ENCODE measurements at places on chromosomes 7 and 10. TPM values are rescaled to one million over a fixed set of nuclear protein-coding genes. Genes with fewer than 3 reads are reported as not detected.

The BLNK gene
- 59.8 TPM for total RNA-seq

The HTR5A gene
- total RNA-seq, result not detected

The C7orf33 gene
- not detected for total RNA-seq

The CABCOCO1 gene
- total RNA-seq, result not detected

The ACSL5 gene
- total RNA-seq, result 13.9 TPM

The FAM241B gene
- total RNA-seq, result 8.8 TPM

The NPC1L1 gene
- 11.0 TPM for total RNA-seq

The POT1 gene
- 12.6 TPM for total RNA-seq

The COL17A1 gene
- total RNA-seq, result 94.1 TPM

The FXYD4 gene
- total RNA-seq, result 3.1 TPM

The CHCHD3 gene
- 59.2 TPM for total RNA-seq

GRCh38 chr7:128948312-128948973 lies 10.7 kb downstream of the IRF5 start:
- no peak for DNase-seq
- no peak overlapping the region for H3K4me3 ChIP-seq
- peaks cover 8% of the 10 kb centered on the region for H3K36me3 ChIP-seq
- peaks cover 4% of the 10 kb centered on the region for H3K27me3 ChIP-seq

GRCh38 chr7:100401811-100402210 lies 26.7 kb downstream of the ZCWPW1 start:
- peaks cover 26% of the 10 kb centered on the region for H3K27me3 ChIP-seq
- H3K4me3 ChIP-seq, result no peak overlapping the region
- no peak for DNase-seq
- peaks cover 7% of the 10 kb centered on the region for H3K4me1 ChIP-seq
- H3K27ac ChIP-seq, result no peak overlapping the region
- no peaks in the 10 kb centered on the region for H3K36me3 ChIP-seq

- DNase-seq, result no peak
- H3K36me3 ChIP-seq, result no peaks in the 10 kb centered on the region
- H3K4me1 ChIP-seq, result peaks cover 18% of the 10 kb centered on the region
- H3K4me3 ChIP-seq, result no peak overlapping the region
- H3K27me3 ChIP-seq, result peaks cover 24% of the 10 kb centered on the region
Observed at GRCh38 chr10:23918090-23918723, 290.7 kb upstream of the KIAA1217 start.

GRCh38 chr7:51376420-51377092 lies 59.9 kb upstream of the COBL start:
- peak overlapping the region; percentile 58 for H3K4me3 ChIP-seq
- DNase-seq, result no peak
- H3K27me3 ChIP-seq, result no peaks in the 10 kb centered on the region
- H3K4me1 ChIP-seq, result peaks cover 7% of the 10 kb centered on the region
- peak overlapping the region; percentile 93 for H3K27ac ChIP-seq

DNA sequence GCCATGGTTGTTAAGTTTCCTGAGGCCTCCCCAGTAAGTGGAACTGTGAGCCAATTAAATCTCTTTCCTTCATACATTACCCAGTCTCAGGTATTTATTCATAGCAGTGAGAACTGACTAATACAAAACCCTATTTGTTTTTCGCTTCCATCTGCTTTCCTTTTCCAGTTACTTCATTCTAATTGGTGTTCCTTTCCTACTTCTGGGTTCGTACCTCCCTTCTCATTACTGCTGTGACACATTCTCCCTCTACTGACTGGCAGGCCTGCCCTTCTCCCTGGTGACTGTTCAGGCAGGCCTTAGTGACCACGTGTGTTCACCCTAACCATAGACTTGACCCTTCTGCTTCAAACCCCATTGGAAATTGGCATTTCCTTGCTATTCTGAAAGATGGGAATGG lies 37.7 kb downstream of the MTURN start:
- no peaks in the 10 kb centered on the region for H3K36me3 ChIP-seq
- peaks cover 24% of the 10 kb centered on the region for H3K4me1 ChIP-seq
- no peak for DNase-seq

GRCh38 chr7:55965805-55966421 lies 1.5 kb downstream of the NIPSNAP2 start:
- DNase-seq, result no peak
- H3K27me3 ChIP-seq, result peaks cover 2% of the 10 kb centered on the region
- H3K27ac ChIP-seq, result peak overlapping the region; percentile 21
- peaks cover 22% of the 10 kb centered on the region for H3K4me1 ChIP-seq
- H3K4me3 ChIP-seq, result peak overlapping the region; percentile 93

- no peaks in the 10 kb centered on the region for H3K36me3 ChIP-seq
- no peak overlapping the region for H3K4me3 ChIP-seq
- H3K4me1 ChIP-seq, result peaks cover 5% of the 10 kb centered on the region
- no peaks in the 10 kb centered on the region for H3K27me3 ChIP-seq
- DNase-seq, result no peak
Observed at GRCh38 chr7:81408728-81409127, 361.1 kb downstream of the HGF start.

DNA sequence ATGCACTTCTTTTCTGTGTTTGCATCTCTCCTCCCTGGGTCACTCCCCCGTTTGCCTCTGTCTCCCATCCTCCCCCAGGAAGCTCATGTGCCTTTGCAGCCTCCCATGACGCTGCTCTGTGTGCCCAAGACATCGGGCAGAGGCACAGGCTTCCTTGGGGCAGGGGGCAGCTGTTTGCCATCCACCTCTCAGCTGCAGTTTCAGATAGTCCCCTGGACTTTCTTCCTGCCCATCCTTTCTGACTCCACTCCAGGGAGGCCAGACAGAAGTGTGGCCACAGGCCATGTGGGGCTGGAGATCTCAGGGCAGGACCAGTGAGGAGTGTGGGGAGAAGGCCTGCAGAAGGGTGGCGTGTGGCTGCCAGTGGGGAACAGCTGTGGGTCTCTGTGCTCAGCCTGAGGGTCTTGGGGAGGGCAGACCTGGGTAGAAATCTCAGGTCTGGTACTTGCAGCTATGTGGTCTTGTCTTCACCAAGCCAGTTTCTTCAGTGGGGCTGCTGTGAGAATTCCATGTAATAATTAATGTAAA lies 10.6 kb upstream of the SAMD8 start:
- no peak for DNase-seq
- no peaks in the 10 kb centered on the region for H3K27me3 ChIP-seq
- peaks cover 14% of the 10 kb centered on the region for H3K4me1 ChIP-seq
- H3K4me3 ChIP-seq, result peak overlapping the region; percentile 36
- H3K27ac ChIP-seq, result peak overlapping the region; percentile 62

DNA sequence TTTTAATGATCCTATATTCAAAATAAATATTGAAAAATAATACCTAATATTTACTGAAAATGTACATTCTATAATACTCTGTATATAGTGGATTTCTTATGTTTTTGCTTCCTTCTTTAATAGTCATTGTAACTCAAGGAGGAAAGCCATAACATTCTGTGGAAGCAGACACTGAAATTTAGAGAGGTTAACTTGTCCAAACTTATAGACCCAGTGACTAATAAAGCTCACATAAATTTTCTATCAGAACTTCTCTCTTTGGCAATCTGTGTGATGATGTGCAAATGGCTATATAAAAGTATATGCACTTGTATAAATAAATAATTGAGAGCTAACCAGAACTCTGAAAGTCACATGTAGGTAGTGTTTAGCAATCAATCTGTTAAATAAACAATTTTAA lies 26.1 kb downstream of the GNAT3 start:
- no peaks in the 10 kb centered on the region for H3K36me3 ChIP-seq
- H3K4me3 ChIP-seq, result no peak overlapping the region
- peaks cover 5% of the 10 kb centered on the region for H3K4me1 ChIP-seq
- no peaks in the 10 kb centered on the region for H3K27me3 ChIP-seq
- no peak for DNase-seq

DNA sequence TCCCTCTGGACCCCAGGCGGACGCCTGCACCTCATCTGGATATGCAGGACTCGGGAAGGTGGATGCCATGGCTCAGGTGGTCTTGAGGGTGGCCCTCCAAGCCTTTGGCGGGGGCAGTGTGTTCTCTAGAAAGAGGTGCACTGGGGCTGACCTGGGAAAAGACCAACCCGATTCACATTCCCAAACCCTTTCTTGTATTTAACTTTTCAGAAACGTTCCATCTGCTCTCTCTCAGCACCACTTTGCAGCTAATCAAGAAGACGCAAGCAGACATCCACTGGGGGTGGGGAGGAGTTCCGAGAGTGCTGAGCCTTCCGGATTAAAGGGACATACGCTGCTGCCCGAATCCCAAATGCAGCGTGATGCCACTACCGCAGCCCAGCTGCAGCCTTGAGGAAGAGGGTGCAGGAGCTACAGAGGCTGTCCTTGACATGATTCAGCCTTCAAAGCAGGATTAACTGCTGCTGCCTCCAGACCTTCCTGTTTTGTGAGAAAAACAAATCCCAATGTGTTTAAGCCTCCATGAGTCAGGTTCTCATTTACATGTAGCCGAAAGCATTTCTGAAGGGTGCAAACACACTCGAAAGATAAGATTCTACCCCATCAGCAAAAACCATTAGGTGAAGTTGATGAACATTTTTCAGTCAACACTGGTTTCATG lies 39.9 kb downstream of the RBM17 start:
- no peaks in the 10 kb centered on the region for H3K36me3 ChIP-seq
- H3K27me3 ChIP-seq, result peaks cover 10% of the 10 kb centered on the region
- no peak overlapping the region for H3K4me3 ChIP-seq
- no peak for DNase-seq

GRCh38 chr7:132991615-132992587 lies 90.0 kb downstream of the CHCHD3 start:
- peak overlapping the region; percentile 20 for H3K27ac ChIP-seq
- H3K4me3 ChIP-seq, result no peak overlapping the region
- no peaks in the 10 kb centered on the region for H3K27me3 ChIP-seq
- no peak for DNase-seq
- H3K4me1 ChIP-seq, result peaks cover 37% of the 10 kb centered on the region

DNA sequence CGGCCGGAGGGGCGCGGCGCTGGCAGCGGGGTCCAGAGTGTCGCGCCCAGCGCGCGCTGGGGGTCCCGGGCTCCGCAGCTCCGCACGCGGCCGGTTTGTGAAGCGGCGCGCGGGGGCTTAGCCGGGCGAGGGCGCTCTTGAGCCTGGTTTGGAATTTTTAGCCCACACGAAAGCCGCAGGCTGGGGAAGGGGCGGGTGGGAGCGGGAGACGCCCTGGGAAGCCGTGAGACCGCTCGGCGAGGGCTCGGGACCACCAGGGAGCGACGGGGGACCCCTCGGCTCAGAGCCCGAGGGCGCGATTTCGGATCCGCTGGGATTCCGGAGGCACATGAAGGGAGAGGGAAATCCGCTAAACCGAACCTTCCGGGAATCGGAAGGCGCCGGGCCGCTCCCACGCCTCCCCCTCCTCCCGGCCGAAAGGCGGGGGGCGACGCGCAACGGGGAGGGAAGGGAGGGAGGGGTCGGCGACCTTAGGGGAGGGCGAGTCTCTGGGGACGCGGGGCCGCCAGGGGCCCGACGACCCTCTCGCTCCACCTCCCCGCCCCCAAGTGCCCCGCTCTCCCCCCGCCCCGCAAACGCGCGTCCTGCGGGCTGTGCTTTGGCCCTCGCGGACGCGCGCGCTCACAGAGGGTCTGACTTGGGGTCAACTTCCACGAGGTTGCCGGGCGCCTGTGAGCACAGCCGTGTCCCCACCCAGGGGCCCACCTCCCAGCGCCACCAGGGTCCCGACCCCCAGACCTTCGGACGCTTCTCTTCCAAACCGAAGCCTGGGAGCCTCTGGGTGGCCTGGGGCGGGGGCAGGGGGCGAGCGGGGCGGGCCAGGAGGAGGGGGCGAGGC lies 5.1 kb upstream of the ELFN1 start:
- peak; percentile 87 for DNase-seq
- no peaks in the 10 kb centered on the region for H3K36me3 ChIP-seq
- peaks cover 5% of the 10 kb centered on the region for H3K4me1 ChIP-seq
- peaks cover 51% of the 10 kb centered on the region for H3K27me3 ChIP-seq

DNA sequence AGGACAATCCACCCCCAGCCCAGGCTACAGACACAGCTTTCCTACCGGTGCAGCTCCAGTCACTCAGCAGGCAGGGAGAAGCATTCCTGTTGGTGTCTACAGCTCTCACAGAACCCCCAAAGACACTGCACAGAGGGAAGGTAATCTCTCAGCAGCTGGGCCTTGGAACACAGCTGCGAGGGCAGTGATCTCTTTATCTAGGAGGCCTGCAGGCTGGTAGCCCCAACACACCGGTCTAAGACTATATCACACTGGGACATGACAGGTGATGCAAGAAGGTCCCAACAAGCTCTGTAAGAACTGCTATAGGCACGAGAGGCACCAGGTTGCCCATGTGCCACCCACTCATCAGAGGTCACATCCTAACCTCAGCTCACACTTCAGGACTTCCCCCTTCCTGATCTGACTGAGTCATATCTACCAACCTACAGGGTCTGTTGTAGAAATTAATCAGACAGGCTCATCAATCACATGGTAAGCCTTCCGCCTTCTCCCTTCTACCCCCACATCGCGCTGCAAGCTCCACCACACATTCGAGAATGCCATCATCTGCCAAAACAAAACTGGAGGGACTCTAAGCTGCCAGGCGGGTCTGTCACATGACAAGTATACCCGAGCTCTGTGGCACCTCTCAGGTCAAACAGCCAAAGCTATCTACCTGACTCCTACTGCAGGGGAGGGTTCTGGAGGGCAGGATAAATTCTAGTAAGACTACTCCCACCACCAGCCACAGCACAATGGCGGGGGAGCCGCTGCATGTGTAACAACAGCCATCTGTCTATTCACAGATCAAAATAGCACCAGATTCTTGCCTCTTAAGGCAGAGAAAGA lies 26.1 kb downstream of the FAM53B start:
- no peaks in the 10 kb centered on the region for H3K27me3 ChIP-seq
- H3K36me3 ChIP-seq, result no peaks in the 10 kb centered on the region
- peak overlapping the region; percentile 1 for H3K4me3 ChIP-seq
- DNase-seq, result no peak

- peaks cover 4% of the 10 kb centered on the region for H3K36me3 ChIP-seq
- peaks cover under 1% of the 10 kb centered on the region for H3K27me3 ChIP-seq
Observed at GRCh38 chr10:22554461-22555182, 159.8 kb downstream of the PIP4K2A start.

DNA sequence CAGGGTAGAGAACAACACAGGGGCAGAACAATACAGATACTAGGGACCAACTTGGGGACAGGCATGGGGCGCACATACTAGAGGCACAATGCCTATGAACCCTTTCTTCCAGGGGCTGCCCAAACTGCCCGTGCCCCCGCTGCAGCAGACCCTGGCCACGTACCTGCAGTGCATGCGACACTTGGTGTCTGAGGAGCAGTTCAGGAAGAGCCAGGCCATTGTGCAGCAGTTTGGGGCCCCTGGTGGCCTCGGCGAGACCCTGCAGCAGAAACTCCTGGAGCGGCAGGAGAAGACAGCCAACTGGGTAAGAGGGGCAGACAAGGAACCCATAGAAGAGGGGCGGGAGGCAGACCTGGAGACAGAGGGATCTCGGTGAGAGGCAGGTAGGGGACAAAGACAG lies 5.8 kb downstream of the CHAT start:
- H3K4me3 ChIP-seq, result no peak overlapping the region
- peaks cover 82% of the 10 kb centered on the region for H3K27me3 ChIP-seq
- H3K27ac ChIP-seq, result no peak overlapping the region
- no peaks in the 10 kb centered on the region for H3K36me3 ChIP-seq
- H3K4me1 ChIP-seq, result no peaks in the 10 kb centered on the region

- H3K4me3 ChIP-seq, result no peak overlapping the region
- H3K27me3 ChIP-seq, result peaks cover 3% of the 10 kb centered on the region
- peaks cover 45% of the 10 kb centered on the region for H3K4me1 ChIP-seq
- no peak for DNase-seq
- H3K27ac ChIP-seq, result no peak overlapping the region
Observed at GRCh38 chr10:121309164-121309563, 289.1 kb downstream of the FGFR2 start.

GRCh38 chr7:129437190-129437589 lies 3.0 kb downstream of the STRIP2 start:
- peaks cover 12% of the 10 kb centered on the region for H3K4me1 ChIP-seq
- H3K27me3 ChIP-seq, result peaks cover 44% of the 10 kb centered on the region
- no peak for DNase-seq
- H3K4me3 ChIP-seq, result no peak overlapping the region
- H3K27ac ChIP-seq, result no peak overlapping the region
- H3K36me3 ChIP-seq, result peaks cover 3% of the 10 kb centered on the region

GRCh38 chr7:22268884-22269421 lies 88.0 kb downstream of the RAPGEF5 start:
- H3K27me3 ChIP-seq, result no peaks in the 10 kb centered on the region
- peaks cover 12% of the 10 kb centered on the region for H3K4me1 ChIP-seq
- H3K36me3 ChIP-seq, result no peaks in the 10 kb centered on the region
- no peak overlapping the region for H3K27ac ChIP-seq
- H3K4me3 ChIP-seq, result peak overlapping the region; percentile 29
